Uterus (tissue), 4 donors: ENCODE measurements at places on chromosomes 3 and 15.

DNA sequence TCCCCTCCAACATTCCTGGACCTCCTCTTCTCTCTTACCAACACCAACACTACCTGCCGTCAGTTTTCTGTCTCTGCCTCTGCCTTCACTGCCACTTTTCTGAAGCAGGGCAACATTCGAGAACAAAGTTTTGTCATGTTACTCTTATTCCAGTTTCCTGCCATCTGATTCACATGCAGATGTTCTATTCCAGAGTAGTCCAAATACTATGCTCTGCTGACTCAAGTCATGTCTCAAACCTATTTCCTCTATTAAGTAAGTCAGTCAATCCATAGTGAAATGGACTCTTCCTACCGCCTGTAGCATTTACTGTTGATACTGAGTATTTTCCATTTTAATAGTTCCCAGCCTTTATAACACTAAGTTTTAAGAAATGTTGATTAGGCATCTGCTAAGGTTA, 43.4 kb downstream of the ESYT3 start:
- DNase-seq: no peak

DNA sequence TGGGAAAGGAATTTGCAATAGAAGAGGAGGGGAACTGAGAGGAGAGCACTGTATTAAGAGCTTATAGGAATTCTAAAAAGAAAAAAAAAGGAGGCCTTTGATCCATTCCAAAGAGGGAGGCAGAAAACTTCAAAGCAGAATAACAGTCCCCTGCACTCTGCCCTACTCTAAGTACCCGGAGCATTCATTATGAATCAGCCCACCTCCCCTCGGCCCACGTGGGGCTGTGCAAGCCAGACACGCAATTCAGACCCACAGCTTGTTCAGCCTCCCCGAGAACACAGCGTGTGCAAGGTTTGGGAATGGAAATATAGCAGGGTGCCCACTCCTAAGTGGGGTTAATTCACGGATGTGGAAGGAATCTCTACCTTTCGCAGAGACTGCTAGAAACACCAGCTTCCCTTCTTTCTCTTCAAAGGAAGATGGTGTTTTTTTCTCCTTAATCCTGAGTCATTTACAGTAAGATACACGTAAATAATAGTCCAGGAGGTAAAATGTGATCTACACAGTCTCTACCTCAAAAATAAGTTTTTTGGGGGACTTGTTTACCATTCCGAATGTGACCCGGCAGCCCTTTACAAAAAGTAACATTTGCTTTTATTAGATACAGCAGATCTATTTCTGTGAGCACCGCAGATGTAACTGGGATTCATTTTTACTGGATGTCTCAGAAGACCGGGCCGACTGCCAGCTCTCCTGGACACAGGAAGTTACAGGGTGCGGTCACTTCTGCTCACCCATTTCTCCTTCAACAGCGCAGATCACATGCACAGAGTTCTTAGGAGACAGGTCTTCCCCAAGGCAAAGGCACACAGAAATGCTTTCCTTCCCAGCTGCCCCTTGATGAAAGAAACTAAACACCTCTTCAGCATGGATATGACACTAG, 768.5 kb upstream of the CFAP20DC start:
- peak; percentile 73 for DNase-seq

GRCh38 chr3:106643684-106644161, 733.5 kb upstream of the CCDC54 start:
- DNase-seq: no peak

GRCh38 chr3:61347981-61348380, 96.7 kb upstream of the FHIT start:
- DNase-seq: no peak

DNA sequence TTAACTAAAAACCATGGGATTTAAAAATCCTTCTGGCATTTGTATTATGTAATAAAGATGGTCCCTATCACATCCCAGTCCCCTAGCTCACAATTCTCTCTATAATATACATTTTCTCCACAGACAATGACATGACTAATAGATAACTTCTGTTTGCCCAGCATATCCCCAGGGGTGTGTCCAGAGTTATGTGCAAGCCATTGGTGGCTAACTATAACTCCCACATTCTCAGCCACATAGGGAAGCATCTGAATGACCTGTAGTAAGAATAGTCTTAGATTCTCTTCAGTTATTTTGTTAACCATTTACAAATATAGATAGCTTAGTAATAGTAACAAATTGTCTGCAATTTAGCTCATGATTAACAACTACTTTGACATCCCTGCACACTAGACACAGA, 52.2 kb upstream of the RBSN start:
- DNase-seq: no peak

DNA sequence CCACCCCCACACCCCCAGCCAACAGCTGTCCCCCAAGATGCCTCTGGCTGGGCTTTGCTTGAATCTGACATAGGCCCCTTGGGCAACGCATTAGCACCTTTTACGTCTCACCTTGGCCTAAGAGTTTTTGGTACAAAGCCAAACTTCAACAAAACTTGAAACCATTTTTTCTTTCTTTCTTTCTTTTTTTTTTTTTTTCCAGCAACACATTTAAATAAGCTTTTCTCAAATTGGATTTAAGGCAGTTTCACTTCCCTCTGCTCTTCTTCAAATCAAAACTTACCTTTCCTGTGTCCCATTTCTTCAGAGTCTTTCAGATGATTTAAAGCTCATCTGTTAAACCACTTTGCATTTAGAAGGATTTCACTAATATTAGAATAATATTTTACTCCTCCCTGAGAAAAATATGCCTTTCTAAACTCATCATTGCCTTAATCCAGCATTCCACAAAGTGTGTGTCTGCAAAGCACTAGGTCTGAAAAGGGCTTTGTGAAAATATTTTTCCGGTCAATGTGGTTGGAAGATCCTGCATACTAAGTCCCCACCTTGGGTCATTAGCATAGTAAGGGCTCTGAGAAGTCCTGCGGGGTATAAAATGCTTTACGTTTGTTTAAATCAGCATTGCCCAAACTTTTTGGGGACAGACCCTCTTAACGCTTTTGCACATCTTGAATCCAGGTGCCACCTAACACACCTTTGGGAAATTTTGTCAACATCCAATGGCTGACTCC, 217.0 kb downstream of the TLE3 start:
- no peak for DNase-seq

DNA sequence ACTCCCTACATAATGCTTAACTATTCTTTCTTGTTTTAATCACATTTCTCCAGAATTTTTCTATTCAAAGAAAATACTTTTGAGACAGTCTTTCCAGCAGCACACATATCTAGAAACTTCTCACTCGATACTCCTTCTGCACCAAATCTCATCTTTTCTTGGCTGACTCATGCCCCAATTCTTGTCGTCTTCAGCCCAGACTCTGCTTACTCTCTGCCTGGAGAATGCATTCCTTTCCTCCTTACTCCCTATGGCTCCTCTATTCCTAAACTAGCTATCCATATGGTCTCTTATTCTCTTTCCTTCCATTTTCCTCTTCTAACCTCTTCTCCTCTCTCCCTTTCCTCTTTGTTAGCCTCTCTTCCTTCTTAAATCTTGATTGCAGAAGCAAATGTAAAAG, 158.7 kb downstream of the GBE1 start:
- no peak for DNase-seq

DNA sequence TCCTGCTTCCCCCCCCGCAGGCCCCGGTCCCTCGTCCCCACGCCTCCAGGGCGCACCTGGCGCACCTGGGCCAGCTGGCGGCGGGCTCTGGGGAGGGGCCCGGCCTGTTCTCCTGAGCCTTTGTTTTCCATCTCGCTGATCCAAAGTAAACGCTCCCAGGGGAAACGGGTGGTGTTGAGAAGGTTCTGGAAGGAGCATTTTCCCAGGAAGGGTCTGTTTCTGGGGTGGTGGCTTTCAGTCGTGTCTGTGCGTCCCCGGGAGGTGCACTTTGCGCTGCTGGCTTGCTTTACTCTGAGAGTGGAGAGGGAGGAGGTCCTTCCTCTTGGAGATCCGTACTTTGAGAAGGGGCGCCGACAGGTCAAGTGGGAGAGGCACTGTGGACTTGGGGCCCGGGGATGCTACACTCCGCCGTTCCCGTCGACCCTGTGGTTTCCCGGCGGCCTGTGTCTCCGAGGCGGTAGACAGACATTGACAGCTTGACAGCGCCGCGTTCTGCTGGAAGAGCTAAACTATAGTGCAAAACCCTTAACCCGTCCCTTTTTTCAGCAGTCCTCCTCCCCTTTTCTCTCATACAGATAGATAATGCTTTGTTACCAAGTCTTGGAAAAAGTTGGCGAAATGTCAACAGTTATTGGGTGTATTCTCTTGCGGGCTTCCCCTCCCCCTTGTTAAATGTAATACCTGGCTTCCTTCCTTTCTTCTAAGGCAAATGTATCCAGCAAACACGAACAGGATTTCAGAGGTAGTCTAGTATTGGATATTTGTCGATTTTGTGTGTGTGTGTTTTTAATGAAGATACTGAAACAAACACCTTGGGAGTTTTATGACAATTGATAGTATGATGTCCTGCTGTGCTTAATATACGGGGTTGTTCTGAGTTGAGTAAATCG, 6.5 kb downstream of the TPM1 start:
- peak; percentile 42 for DNase-seq

GRCh38 chr3:56207922-56208321, 260.3 kb downstream of the ERC2 start:
- no peak for DNase-seq

DNA sequence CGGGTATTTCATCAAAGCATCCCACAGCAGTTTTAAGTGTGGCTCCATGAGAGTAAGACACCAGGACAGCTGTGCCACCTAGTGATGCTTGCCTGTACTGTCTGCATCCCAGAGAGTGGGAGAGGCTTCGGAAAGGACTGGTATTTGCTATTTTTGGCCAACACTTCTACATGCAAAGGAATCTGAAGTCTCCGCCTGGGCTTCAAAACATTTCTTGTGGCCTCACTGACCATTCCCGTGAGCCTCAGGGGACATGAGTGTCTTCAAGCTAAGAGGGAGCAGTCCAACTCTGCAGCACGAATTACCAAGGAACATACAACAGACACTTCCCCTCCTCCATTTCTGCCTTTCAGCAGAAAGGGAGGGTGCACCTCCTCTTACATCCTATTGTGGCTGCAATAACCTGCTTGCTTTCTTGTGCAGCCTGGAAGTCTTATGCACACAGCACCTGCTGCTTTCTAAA, 177.5 kb downstream of the RORA start:
- DNase-seq: peak; percentile 58

GRCh38 chr3:52051444-52051843, 4.9 kb downstream of the DUSP7 start:
- DNase-seq: no peak

DNA sequence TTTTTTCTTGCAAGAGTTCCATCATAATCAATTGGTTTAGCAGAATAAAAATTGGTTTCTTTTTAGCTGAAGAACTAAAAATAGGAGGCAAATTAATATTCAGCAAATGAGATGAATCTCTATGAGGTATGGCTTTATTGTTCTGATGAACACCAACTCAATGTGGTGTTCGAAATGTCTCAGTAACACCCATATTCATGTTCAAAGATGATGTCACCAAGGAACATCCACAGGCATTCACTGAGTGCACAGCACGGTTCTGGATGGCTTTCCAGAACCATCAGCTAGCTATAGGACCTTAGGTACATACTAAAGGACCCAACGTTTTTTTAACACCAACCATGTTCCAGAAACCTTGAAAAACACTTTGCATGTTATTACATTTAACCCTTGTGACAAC, 42.7 kb downstream of the CCNL1 start:
- DNase-seq: no peak

- no peak for DNase-seq
Measured at GRCh38 chr15:36161771-36162212, 417.6 kb upstream of the CDIN1 start.

- no peak for DNase-seq
Measured at GRCh38 chr15:47987908-47988532, 132.8 kb upstream of the SLC24A5 start.

DNA sequence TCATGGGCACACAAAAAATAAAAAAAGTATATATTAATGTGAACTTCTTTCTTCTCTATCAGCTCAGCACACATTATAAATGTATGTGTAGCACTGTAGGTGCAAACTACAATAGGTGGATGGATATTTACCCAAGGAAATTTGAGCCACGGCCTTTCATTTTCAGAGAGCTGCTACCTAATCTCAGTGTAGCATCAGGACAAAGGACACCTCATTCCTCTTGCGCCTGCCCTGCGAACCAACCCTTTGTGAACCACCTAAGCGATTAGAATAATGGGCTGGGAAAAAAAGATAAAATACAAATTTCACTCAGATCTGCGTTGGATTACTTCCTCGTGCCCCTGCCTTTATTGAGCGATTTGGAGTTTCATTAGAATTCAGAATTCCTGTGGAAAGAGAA, 263.2 kb downstream of the NR2F2 start:
- DNase-seq: no peak

DNA sequence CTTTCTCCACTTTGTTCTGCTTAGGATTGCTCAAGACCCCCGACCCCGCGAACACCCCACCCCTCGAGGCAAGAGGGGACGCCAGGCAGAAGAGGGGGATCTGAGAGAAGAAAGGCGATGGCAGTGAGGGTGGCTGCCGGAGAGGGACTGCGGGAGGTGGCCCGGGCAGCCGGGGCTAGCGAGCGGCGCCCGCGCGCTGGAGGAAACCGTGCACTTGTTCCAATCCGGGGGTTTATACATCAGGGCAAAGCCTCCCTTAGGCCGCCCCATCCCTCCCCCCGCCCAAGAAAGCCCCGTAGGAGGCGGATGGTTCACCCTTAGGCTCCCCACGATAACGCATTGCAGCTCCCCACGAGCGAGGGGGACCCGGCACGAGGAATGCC, 475 bp downstream of the ERC2 start:
- no peak for DNase-seq

- DNase-seq: no peak
Measured at GRCh38 chr3:51986010-51986947, 2.9 kb downstream of the ACY1 start.

DNA sequence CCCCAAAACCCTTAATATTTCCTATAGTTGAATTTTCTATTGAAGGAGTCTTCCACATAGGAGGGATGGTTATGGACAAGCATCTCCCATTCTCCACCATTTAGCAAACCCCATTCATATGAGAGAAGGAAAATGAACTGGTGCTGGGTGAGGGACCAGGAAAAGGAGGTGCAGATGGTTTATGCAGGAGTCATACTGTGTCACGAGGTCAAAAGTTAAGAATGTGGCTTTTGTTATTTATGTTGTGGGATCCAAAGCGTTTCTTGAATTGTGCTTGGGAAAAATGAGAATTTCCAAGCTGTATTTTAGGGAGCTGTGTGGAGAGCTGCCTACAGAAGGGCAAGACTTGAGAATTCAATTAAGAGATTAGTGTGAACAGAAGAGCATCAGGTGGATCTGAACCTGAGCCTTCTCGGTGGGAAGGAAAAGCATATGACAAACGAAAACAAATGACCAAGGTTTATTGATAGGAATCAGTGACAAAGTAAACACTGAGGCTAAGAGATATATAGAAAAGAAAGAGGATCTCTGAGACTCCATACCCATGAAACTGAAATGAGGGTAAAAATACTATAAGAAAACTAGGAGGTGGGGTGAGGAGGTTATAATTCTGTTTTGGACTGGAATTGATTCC, 473.3 kb upstream of the NR2F2 start:
- no peak for DNase-seq

GRCh38 chr15:41933771-41934170, 38.6 kb downstream of the EHD4 start:
- no peak for DNase-seq
